Caki2 (cell line): ENCODE measurements at places on chromosomes 16 and 17.

GRCh38 chr16:30893744-30894539 is at the start of gene BCL7C:
BCL7C (minus strand) TSS chr16:30894077; CDS start chr16:30893944, 133 bp downstream.
- DNase-seq = peak; percentile 86

GRCh38 chr17:63442074-63442473 is 4.0 kb downstream of the CYB561 start:
- DNase-seq = no peak

- DNase-seq = no peak
Measured at GRCh38 chr17:69367298-69367697, 40.4 kb upstream of the ABCA5 start.

GRCh38 chr16:14456793-14457481 is 173.1 kb downstream of the PARN start:
- DNase-seq = no peak

DNA sequence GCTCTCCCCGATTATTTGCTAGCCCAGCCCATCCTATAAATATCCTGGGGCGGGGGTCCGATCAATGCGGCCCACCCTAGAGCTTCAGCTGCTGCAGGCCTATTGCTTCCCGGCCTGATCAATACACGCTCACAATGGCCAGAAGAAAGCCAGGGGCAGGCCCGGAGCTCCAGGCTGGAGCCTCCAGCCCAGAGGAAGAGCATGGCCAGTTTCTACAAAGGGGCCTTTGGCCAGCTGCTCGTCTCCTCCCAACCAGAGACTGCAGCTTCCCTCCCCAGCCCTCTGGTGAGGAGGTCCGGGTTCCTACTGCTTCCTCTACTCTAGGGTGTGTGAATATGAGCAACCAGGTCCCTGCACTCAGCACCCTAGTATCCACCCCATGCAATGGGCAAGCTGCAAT is 36.7 kb downstream of the SALL1 start:
- DNase-seq = no peak

- DNase-seq = no peak
Measured at GRCh38 chr16:79602628-79603014, 2.1 kb upstream of the MAF start.

GRCh38 chr17:44211281-44212265 is 7.9 kb downstream of the UBTF start:
- no peak for DNase-seq

DNA sequence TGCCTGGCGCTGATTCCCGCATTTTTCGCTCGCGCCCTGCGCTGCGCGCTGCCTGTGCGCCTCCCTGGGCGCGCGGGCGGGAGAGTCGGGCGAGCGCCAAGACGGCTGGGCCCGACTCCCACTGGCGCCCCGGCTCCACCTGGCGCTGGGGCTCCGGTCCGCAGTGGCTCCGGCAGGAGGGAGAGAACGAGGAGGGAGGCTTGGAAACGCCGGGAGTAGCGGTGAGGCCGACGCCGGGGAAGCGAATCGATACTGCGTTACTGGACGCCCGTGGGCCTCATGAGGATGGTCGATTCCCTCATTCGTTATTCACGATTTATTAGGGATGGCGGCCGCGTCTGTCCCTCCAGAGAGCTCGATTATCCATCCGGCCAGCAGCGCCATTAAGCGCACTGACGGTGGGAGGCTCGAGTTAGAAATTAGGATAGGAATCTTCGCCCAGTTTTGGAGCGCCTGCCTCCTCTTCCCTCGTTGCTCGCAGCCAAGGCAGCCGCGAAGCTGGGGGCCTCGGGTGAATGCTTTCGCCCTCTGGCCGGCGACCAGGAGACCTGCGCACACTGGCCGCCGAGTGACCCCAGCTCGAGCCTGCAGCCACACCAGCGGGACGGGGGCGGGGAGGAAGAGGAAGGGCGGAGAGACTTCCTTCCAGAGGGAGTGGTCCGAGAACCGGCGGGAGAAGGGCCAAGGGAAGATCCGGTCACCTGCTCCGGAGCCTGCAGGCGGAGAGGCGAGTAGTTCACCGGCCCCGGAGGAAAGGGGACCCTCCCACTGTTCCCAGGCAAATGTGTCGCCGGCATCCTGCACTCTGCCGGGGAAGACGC is 1.3 kb upstream of the PCGF2 start:
- DNase-seq = peak; percentile 95

DNA sequence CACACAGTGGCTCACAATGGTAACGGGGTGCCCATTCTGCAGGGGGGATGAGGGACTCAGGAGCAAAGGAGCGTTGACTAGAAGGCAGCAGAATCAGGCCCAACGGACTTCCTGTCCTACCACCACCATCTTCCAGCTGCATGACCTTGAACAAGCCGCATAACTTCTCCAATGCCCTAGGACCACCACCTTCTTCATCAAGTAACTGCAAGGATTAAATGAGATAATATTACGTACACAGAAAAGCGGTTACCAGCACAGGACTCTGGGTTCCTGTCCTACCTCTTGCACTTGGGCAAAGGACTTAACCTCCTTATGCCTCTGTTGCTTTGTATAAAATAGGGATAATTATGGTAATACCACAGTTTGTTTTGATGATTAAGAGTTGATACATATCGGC is 4.7 kb downstream of the ASPHD1 start:
- no peak for DNase-seq

- no peak for DNase-seq
Measured at GRCh38 chr16:30348113-30348512, 7.0 kb downstream of the CD2BP2 start.

GRCh38 chr16:29738514-29738913 is 7.3 kb downstream of the C16orf54 start:
- DNase-seq = no peak

- no peak for DNase-seq
Measured at GRCh38 chr17:78230996-78231935, at the start of gene TMEM235. TMEM235 (plus strand) TSS chr17:78231631; CDS start chr17:78232024, 393 bp downstream.

GRCh38 chr17:48543107-48543853 is 1.6 kb downstream of the HOXB2 start:
- DNase-seq = peak; percentile 73

GRCh38 chr16:17084130-17084529 is 386.6 kb downstream of the XYLT1 start:
- no peak for DNase-seq
